ENCODE measurements at places on chromosomes 16 and 17.

- DNase-seq: no peak
Measured at GRCh38 chr16:78659216-78659615, 559.8 kb downstream of the WWOX start.

GRCh38 chr17:64718058-64718457, 56.0 kb upstream of the SMURF2 start:
- no peak for DNase-seq

DNA sequence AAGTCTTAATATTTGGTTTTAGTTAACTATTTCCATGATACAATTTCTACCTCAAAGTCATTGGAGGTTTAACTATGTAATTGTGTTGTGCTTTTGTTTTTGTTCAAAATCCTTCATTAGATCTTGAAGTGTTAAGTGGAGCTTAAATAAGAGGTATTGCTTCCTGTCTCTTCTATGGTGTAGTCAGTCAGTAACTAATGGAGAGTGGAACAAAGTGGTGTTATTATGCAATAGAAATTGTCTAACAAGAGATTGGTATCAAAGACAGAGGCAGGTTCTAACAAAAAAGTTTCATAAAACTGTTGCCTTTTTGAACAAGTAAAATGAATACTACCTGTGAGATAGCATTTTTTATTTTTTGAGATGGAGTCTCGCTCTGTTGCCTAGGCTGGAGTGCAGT, 45.2 kb downstream of the GRB7 start:
- DNase-seq: no peak

GRCh38 chr16:5790512-5790911, 692.9 kb upstream of the EEF2KMT start:
- DNase-seq: no peak

GRCh38 chr16:50248845-50249244, 17.5 kb upstream of the ADCY7 start:
- no peak for DNase-seq

GRCh38 chr16:81581107-81581506, 136.5 kb downstream of the CMIP start:
- no peak for DNase-seq

GRCh38 chr16:64440421-64440831, 681.4 kb downstream of the CDH11 start:
- peak; percentile 92 for DNase-seq

DNA sequence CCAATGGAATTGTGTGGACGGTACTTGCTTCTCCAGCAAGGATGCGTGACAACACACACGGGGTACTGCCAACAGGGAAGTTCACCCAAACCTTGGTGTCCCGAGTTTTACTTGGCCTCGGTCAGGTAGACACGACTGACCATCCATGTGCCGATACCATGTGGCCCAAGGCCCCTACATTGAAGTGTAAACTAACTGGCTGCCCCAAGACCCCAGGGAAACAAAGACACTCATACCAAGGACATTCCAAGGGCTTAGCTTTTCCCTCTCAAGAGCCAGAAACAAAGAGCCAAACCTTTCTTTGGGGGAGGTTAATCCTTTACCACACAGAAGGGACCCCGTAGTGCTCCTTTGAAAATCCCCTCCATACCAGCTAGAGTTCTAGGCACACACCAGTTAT, 215.9 kb upstream of the TNRC6C start:
- no peak for DNase-seq

DNA sequence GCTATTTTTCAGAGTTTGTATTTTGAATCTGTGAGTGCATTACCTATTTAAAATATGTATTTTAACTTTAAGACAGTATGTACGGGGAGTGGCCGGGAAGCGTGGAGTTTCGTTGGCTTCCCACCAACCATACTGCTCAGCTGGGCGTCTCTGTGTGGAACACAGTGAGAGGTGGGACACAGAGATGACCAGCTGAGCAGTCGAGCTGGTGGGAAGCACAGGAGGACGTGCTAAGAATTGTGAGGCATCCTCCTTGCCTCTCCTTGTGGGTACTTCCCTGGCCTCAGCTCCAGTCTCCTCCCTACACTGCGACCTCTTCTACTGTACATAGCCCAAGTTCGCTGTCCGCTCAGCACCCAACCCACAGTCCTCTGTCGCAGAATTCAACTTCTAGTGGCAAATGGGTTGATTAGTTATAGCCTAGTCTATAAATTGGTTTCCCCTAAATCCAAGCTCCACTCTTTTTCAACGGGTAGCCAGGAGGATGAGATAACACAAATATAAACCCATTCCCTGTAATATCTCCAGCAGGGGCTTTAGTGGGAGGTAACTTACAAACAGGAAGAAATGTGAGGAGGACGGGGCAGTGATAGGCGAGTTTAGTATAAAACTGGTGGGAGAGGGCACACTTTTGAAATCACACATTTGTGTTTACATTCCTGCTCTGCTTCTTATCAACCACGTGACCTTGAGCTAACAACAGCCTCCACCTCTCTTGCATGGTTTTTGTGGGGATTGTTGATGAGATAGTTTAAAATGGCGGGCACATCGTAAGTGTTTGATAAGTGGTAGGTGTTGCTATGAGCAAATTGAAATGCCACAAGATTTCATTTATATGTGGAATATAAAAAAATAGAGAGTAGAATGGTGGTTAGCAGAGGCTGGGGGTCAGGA, 211.9 kb upstream of the HS3ST3A1 start:
- DNase-seq: no peak

DNA sequence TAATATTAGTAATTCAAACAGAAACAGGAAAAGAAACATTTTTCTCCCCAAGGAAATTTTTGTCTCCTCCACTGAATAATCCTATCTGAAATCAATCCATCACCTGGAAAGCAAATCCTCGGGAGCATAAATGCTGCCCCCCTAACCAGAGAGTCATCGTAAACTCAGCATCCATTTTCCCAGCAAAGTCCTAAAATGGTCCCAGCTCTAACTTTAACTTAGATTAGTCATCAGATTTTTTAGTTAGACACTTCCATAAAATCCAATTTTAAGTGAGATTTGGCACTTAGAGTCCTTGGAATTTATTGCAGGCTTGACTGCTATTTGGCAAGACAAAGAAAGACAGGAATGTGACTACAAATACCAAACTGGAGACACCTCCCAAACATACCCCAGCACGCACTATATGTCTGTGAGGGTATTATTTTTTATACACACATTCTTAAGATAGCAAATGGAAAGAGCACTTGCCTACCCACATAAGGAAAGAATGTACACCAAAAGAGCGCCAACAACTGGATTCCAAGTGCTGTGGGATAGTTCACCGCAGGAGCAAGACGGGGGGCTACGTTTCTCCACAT, 15.4 kb downstream of the SCO1 start:
- peak; percentile 82 for DNase-seq

- DNase-seq: no peak
Measured at GRCh38 chr16:88854306-88855111, 2.2 kb downstream of the GALNS start.

DNA sequence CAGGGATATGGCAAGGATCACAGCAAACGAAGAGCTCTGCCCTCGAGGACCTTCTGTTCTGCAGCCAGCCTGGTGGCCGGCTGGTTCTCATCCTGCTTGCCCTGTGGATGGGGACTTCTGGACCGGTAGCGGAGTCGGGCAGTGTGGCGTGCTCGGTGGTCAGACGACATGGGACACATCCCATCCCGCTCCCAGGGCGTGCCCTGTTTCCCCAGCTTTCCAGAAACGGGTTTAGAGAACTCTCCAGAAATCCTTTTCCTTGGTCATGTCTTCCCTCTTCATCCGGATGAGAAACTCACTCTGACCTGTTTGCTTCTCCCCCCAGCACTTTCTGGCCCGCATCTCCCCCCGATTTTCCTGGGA, 115.8 kb downstream of the OR1D5 start:
- no peak for DNase-seq

GRCh38 chr17:70202840-70203239, 33.5 kb downstream of the KCNJ2 start:
- no peak for DNase-seq

DNA sequence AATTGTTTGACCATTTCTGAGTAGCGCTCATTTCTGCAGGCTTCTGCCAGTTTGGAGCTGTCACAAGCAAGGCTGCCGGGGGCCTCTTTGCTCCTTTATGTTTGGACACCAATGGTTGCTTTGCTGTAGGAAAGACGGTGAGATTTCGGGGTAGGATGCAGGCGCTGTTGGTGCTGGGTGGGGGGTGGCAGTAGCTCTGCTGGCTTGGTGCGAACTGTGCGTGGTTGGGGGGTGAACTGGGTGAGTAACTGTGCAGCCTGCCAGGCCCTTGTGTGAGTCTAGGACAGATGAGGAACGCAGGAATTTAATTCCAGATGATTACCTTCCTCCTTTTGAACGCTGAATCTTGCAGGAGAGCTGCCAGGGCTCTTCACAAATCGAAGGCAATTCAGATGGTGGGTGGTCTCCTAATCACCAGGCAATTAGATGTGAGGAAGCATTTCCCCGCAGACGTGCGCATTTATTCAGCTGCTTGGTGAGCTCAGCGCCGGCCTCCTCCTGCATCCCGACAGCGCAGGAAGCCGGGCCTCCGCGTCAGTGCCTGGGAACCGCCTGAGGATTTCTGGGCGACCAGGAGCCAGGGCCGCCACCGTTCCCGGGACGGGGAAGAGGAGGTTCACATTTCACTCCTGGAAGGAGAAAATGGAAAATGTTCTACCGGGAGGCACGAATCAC, 154.4 kb downstream of the FOXL1 start:
- DNase-seq: no peak

DNA sequence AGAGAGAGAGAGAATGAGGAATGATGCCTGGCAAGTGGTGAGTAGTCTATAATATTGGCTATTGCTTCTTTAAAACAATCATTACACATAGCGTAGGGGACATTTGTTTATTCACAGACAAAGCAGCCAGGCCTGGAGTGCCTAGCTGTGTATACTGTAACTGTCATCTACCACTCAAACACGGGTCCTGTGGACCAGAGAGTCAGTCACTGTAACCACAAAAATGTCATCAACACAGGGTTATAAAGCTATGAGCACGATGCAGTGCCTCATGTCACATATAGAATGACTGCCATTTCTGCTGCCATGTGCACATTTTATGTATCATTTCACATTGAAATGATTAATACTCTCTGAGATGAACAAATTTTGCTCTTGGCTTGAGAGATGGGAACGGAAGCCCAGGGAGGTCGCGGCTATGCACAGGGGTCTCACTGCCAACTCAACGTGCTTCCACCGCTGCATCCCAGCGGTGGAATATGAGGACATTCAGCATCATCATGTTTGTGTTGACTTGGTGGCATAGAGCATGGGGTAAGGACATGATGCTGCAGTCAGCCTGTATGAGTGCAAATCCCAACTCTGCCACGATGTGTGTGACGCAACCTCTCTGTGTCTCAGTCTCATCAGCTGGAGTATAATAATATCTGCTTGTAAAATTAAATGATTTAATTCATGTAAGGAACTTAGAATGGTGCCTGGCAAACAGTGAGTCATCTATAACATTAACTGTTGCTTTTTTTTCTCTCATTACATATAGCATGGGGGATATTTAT, 3.3 kb downstream of the MT1H start:
- DNase-seq: no peak

- no peak for DNase-seq
Measured at GRCh38 chr17:73934696-73935095, 268.8 kb upstream of the RPL38 start.

DNA sequence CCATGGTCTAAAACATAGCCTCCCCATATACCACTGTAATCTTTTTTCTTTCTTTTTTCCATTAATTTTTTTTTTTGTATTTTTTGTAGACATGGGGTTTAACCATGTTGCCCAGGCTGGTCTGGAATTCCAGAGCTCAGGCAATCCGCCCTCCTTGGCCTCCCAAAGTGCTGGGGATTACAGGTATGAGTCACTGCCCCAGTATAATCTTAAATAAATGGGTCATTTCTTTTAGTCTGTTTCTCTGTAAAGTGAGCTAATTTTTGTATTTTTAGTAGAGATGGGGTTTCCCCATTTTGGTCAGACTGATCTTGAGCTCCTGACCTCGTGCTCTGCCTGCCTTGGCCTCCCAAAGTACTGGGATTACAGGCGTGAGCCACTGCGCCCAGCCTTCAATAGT, 5.7 kb upstream of the NME1 start:
- no peak for DNase-seq

DNA sequence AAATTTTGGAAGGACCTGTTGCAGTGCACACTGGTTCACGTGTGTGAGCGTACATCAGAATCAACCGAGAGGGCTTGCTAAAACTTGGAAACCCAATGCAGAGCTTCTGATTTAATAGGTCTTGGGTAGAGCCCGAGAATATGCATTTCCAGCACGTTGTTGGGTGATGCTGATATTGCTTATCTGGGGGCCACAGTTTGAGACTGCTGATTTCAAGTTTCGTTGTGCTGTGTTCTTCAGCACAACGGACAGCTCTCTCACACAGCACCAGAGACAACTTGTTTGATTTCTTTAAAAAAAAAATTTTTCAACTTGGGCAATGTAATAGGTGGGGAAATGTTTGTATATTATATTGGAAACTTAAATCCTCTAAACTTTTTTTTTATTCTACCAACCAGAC, 9.4 kb downstream of the OR4D2 start:
- no peak for DNase-seq

DNA sequence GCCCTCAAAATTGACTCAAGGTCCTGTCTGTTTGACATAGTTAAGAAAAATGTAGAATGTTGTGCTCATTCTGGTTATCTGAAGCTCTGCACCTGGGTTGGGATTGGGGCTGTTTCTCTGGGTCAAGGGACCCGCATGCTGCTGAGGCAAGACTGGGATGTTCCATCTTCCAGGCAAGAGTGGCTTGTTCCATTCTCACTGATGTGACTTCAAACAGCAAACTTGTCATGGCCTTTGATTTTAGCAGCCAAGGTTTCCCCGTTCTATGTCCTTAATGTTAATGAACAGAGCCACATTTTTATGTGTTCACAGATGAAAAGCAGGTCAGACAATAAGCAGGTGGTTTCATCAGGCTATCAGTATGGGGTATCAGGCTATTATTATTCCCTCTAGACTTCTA, 25.7 kb downstream of the ST6GALNAC1 start:
- DNase-seq: no peak

- DNase-seq: peak; percentile 59
Measured at GRCh38 chr16:71360378-71360777, 1.9 kb downstream of the CALB2 start.

- DNase-seq: no peak
Measured at GRCh38 chr16:52874042-52874441, 178.7 kb downstream of the CHD9NB start.

GRCh38 chr17:66255527-66255971, 26.3 kb upstream of the APOH start:
- DNase-seq: no peak
